Esophagus mucosa (tissue), 1 donor: ENCODE measurements at places on chromosomes 6 and 20.

- no peak for ATAC-seq
Observed at GRCh38 chr6:35267446-35267845, 7.9 kb downstream of the ZNF76 start.

GRCh38 chr6:159037756-159038290, 7.0 kb downstream of the TAGAP start:
- no peak for ATAC-seq

- ATAC-seq, result peak; percentile 31
Observed at GRCh38 chr6:136031982-136032381, 180.5 kb downstream of the PDE7B start.

DNA sequence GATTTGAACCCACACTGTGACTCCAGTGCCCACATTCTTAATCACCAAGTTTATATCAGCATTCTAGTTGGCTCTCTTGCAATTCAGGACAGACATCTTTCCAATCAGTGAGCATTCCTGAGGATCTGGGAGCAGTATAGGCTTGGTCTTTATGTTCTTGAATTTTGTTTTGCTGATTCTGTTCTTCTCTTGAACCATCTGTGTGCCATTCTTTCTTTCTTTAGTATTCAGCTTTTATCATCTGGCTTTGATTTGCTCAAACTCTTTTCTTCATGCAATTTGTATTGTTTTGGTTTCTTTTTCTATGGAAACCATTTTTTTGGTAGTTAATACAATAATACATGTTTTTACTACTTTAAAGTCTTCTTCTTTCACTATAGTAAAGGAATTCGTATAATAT, 162.4 kb downstream of the CD109 start:
- ATAC-seq, result no peak

DNA sequence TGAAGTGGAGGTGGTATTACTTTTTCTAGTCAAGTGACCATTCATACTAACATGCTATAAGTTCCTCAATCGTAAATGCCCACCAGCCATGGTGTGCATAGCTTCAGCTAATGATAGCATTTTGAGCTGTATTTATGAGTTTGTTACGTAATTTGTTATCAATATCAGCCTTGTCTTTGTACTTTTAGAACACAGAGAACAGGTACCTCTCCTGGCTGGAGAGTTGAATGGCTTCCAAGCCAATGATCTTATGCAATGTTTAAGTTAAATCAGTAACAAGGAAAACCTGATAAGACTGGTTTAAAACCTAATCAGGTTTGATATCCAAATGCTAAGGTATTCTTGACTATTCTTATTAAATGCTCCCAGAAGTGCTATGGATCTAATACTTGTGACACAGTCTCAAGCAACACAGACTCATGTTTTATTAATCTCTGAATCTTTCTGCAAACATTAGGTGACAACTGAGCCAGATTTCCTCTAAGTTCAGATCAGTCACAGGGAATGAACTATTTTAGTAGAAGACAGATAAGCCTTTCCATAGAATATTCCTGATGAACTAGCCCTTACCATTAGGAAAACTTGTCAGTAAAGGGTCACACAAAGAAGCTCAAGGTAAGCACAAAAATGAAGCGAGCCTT, 154.8 kb downstream of the PTPRK start:
- no peak for ATAC-seq

DNA sequence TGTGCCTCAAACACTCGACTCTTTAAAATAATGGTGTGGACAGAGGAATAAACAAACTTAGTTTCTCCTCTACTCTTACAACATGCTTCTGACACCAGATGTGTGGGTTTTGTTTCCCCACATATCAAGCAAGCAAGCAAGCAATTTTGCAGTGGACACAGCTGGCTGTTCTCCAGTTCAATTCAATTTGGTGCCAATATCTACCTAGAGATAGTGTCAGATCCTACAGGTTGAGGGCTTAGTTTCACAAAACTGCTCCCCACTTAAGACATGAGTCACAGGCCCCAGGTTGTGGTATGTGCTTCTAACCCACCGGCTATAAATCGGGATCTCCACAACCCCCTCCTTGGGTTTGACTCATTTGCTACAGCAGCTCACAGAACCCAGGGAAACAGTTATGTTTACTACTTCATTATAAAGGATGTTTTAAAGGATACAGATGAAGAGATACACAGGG, 131.4 kb upstream of the TRAF3IP2 start:
- ATAC-seq, result no peak

GRCh38 chr6:109091314-109092024, 3.2 kb downstream of the SESN1 start:
- ATAC-seq, result no peak

GRCh38 chr20:17530716-17531664, at the start of gene BFSP1:
Gene BFSP1, minus strand, starts transcription at chr20:17531379. Its CDS starts 50 bp downstream, at chr20:17531329.
- peak; percentile 80 for ATAC-seq

GRCh38 chr6:127347178-127347577, 3.8 kb upstream of the ECHDC1 start:
- ATAC-seq, result peak; percentile 68

GRCh38 chr6:90369024-90369519, 72.4 kb upstream of the BACH2 start:
- ATAC-seq, result peak; percentile 99

- no peak for ATAC-seq
Observed at GRCh38 chr6:2197984-2198383, 47.4 kb downstream of the GMDS start.

- no peak for ATAC-seq
Observed at GRCh38 chr20:51486197-51487005, 56.1 kb downstream of the NFATC2 start.

DNA sequence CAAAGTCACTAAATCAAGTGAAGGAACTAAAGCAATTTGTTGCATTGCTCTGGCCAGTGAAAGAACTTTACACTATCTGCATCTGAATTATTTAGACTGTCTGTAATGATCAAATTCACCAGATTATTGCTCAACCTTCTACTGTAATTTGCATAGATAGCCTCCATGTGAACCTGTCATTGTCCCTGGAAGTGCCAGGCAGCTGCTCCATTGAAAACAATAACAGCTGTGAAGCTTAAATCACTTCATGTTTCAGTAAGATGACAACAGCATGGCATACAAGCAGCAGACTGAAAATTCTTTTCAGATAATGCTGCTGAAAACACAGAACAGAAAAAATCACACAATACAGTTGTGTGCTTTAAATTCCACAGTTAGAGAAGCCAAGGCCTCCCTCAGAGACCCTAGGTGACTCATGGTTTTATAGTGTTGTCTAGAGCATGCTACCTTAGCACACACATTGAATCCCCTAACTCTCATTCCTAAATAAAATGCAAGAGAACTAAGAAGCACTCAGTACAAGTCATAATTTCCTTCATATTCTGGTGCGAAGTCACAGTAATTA, 248.9 kb downstream of the TPBG start:
- no peak for ATAC-seq

DNA sequence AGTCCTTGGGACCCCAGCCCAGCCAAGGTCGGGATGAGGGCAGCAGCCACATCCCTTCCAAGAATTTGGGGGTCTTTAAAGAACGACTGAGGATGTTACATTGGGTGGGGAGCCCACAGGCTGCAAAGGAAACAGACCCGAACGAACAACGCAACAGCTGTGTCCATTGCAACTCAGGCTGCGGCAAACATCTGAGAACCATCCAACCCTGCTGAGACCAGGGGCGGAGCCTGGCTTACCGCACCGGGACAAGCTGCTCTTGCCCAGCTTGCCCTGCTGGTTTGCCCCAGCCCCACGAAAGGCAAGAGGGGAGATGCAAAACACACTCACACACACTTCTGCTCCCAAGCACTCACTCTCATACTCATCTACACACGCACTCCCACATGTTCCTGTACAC, 21.5 kb upstream of the TAF4 start:
- ATAC-seq, result no peak

- no peak for ATAC-seq
Observed at GRCh38 chr20:34638039-34638292, 38.9 kb downstream of the PIGU start.

DNA sequence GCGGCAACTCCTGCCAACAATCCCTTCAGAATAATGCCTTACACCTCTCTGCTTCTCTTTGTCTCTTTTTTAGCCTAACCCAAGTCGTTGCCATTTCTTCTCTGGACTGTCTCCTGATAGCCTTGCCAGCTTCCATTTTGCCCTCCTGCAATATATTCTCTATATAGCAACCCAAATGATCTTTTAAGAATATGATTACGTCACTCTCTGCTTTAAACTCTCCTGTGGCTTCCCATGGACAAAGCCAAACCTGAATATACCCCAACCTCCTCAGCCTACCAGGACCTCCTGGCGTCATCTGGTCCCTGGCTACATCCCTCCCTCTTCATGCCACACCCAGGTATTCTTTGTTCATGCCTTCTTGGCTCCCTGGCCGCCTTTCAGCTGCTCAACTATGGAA, 126.5 kb upstream of the KCNK16 start:
- ATAC-seq, result no peak

GRCh38 chr6:164855281-164855680, 454.1 kb downstream of the C6orf118 start:
- ATAC-seq, result no peak

DNA sequence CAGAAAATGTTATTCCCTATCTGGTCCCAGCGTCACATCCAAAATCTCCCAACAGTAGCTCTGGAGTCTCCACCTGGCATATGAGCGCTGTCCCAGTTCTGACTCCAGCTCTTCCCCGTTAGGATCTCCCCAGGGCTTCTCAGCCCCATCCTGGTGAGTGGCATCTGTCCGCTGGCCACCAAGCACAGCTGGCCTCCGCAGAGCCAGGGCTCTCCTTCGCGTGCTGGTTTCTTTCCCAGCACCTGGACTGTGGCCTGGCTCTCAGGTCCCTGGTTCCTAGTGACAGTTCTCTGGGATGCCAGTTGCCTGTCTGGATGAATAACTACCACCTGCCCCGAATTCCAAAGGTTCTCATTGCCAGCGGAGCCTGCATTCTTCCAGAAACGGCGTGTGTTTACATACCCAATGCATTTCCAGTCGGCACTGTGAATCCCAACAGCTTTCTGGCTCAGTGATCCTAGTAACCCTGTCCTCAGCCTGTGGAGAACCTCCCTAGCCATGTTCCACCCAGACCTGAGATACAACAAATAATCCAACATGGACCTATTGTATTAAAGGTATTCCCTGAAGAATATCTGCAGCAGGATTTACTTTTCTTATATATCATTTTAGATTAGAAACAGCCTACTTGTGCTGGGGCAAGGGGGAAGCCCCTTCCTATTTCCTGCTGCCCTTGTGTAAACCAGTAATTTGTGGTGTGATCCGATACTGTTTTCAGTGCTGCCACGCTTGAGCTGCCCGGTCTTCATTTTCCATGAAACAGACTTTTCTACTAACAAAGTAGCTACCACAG, 69.9 kb upstream of the PDE10A start:
- ATAC-seq, result no peak

DNA sequence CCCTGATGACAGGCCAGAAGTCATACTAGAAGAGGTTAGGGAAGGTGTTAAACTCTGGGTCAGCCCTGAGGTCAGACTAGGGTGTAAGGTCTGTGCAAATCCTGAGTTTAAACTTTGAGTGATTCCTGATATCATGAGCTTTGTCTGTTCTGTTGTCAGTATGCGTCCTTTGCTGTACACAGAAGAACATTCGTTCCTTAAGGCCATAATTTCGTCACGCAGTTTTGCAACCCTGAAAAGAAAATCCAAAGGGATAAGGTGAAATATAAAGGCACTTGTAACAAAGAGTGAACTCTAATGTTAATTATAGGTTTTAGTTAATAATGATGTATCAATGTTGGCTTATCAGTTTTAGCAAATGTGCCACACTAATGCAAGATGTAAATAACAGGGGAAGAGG, 2.3 kb downstream of the DST start:
- no peak for ATAC-seq

- ATAC-seq, result no peak
Observed at GRCh38 chr20:2734899-2735298, 42.3 kb downstream of the EBF4 start.

DNA sequence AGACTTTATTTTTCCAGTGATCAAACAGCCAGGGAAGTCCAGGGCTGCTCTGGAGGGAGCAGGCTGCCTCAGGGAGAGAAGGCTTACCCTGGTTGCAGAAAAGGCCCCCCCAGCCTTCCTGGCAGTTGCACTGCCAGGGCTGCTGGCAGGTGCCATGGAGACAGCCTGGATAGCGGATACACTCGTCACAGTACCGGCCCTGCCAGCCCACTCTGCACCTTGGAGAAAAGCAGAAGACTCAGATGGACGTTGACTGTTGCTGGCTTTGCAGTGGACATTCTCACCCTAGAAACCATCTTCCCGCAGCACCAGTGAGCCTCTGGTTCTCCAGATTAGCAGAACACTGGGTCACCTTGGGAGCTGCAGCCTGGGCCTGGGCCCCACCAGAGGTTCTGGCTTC, 5.4 kb downstream of the DLL1 start:
- no peak for ATAC-seq

GRCh38 chr6:13284646-13285045, 43.7 kb downstream of the TBC1D7 start:
- no peak for ATAC-seq

DNA sequence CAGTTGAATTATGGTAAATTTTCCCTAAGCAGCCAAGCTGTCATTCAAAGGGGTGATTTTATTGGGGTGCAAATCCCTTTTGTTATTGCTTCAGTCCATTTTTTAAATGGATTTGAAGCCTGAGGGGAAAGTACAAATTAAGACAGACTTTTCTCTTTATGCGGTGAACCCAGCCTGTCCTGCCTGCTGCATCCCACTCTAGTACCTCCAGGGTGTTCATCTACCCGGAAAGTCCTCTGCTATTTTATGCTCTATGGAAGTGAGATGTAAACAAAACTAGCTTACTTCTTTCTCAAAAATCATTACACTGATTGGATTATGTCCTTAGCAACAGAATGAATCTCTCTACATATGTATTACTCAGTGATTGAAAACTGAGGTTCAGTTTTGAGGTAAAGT, 1088.9 kb upstream of the CITED2 start:
- no peak for ATAC-seq

DNA sequence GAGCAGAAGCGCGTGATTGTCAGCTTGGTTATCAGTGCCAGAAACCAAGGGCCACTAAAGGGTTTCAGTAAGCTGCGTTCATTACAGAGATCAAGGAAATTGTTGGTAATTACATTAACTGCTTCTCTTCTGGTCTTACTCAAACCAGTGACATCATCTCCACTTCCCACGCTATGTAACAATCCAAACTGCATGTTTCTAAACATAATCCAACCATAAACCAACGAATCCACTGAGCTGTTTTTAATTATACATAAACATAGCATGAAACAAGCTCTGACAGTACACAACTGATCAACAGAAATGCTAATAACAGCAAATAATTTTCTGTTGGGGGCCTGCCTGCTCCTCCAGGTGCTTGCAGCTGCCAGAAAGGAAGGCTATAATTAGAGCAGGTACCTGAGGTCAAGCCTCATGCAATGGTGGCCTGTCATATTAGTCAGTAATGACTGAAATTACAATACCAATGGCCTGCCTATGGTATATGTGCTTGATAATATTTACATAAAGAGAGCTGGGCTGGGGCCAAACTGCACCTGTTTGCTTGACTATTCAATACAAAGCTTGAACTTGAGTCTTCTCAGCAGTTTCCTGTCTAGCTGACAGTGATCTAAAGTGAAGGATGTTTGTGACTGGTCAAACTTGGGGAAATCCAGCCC, 40.1 kb downstream of the ILRUN start:
- ATAC-seq, result peak; percentile 73
